Inflammatory macrophage treated with lipopolysaccharide for 1 hour (primary cell): ENCODE measurements at places on chromosomes 5 and 9.

GRCh38 chr9:5310851-5311250 lies 6.3 kb upstream of the RLN2 start:
- DNase-seq, result no peak

DNA sequence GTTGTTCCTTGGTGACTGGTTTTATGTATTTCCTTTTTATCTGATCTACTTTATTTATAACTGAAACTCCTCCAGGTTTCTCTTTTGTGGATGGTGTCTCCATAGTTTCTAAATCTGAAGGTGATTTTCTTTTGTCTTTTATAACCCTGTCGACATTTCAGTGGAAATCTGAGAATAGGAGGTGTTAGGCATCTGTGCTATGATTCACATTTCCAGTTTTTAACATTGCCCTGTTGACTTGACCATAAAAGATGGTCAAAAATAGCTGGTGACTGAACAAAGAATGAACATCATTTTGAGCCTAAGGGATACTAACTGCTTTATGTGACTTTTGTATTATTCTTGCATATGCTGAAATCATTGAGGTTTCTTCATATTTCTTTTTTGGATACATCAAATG lies 190.5 kb downstream of the PCSK1 start:
- no peak for DNase-seq

DNA sequence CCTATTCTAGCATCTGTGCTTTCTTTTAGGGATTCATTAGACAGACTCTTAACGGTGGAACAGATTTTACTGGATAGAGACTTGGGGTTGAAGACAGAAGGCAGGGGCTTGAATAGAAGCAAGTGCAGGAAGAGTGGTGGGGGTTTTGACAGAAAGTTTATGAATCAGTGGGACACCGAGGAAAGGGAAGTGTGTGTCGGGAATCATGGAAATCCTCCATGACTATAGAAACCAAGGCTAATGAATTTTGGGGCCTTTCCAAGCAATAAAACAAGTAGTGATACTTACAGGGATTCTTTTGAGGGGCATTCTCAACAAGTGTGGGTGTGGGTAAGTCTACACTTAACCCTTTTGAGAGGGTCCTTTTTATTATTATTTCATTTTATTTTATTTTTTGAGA lies 12.8 kb downstream of the BASP1 start:
- peak; percentile 55 for DNase-seq

GRCh38 chr5:38601863-38602298 lies 45.4 kb upstream of the LIFR start:
- no peak for DNase-seq

DNA sequence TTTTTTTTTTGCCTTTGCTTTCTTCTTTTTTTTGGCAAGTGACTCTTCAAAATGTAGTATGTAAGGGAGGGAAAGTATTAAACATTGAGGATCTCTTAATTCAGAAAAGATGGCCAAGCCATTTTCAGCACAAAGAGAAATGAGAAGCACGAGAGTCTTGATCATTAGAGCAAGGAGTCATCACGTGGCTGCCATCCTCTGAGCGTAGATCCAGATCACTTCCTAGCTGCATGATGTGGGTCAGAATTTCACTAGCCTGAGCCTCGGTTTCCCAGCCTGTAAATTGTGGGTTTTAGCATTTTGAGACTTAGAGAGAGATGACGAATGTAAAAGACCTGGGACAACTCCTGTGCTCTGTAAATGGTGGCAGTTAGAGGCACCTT lies 312.9 kb downstream of the ARHGEF28 start:
- no peak for DNase-seq

GRCh38 chr5:179130101-179130681 lies 70.0 kb downstream of the ZNF354C start:
- DNase-seq, result no peak

DNA sequence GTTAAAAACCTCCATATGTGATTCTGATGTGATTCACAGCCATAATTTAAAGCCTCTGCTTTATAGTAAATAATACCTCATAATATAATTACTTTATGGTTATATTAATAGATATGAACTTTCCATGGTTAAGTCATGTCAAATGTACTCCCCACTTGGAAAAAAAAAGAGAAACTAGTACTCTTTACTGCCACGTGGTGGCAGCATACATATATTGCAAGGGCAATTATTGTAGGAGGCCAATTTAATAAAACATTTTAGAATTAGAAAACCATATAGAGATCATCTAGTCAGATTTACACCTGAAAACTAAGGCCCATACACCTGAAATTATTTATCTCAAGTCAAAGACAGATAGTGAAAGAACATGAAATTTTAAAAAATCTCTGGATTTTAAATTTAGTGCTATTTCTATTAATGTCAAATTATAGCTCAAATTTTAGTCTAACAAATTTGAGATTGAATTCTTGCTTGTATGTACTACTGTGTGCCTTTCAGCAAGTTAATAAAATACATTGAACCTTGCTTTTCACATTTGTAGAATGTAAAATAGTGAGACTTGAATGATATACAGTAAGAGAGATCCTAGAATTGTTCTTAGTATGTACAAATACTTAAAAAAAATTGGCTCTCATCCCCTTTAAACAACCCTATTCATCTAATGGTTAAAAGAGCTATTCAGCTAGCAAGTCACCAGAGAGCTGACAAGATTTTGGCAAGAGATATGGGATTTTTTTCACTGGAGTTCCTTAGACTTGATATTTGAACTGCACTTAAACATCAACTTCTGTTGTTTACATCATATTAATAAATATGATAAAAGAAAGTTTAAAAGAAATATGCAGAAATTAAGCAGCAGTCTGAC lies 603.8 kb downstream of the TLE4 start:
- DNase-seq, result peak; percentile 13

- no peak for DNase-seq
Measured at GRCh38 chr9:121437891-121438290, 61.8 kb downstream of the GGTA1 start.

GRCh38 chr5:55763746-55764420 lies 26.0 kb downstream of the DDX4 start:
- no peak for DNase-seq

DNA sequence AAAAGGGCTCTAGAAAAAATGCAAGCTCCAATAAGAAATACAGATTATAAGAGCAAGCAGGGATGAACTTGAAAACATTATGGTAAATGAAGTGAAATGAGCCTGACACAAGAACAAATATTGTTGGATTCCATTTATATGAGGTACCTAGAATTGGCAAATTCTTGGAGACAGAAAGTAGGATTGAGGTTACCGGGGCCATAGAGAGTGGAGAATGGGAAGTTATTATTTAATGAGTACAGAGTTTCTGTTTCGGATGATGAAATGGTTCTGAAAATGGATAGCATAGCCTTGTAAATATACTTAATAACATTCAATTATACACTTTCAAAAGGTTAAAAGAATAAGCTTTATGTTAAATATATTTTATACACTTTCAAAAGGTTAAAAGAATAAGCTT lies 75.6 kb upstream of the SLC12A2 start:
- DNase-seq, result no peak

GRCh38 chr9:93243112-93243511 lies 59.2 kb downstream of the WNK2 start:
- DNase-seq, result no peak

DNA sequence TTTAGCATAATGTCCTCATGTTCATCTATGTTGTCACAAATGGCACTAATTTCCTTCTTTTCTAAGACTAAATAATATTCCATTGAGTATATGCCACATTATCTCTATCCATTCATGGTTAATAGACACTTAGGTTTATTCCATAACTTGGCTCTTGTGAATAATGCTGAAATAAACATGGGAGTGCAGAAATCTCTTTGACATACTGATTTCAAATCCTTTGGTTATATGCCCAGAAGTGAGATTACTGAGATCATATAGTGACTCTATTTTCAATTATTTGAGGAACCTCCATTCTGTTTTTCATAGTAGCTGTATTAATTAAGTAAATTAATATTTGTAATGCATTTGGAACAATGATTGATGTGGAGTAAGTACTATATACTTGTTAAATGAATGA lies 13.0 kb downstream of the SMIM3 start:
- no peak for DNase-seq

DNA sequence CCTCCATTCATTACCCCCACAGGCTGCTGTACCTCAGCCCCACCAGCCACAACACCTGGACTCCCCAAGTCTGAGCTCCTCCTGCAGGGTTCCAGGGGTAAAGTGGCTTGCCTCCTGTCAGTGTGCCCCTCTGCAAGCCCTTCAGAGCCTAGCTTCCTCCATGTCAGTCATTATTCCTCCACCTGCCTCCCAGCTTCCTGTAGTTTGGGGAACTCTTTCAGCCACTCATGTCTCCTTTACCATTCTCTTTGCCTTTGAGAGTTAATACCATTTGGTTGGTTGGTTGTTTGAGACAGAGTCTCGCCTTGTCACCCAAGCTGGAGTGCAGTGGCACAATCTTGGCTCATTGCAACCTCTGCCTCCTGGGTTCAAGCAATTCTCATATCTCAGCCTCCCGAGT lies 36.2 kb downstream of the IRF1 start:
- no peak for DNase-seq

GRCh38 chr9:130770679-130771442 lies 64.2 kb upstream of the ABL1 start:
- peak; percentile 23 for DNase-seq

GRCh38 chr5:180699042-180699441 lies 40.8 kb downstream of the OR2Y1 start:
- DNase-seq, result no peak

DNA sequence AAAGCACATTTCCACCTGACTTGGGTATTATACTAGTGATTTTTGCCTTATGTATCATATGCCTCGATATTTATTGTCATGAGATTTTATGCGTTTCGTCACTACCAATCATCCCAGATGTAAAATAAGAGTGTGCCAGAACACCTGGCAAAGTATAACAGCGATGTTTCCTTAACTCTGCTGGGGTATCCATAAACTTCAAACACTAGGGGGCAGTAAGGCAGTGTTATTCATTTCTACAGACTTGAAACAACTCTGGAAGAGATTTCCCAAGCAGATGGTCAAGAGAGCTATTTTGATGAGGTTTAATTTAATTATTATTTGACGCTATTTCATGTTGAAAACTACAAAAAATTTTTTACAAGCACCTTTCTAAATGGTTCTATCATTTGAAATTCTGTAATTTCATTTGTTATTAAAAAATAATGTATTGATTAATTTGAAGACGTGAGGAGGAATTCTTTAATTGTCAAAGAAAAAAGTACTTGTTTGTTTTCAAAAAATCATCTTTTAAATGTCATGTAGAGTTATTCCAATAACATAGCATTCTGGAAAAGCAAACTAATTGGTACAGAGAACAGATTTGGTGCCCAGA lies 388.5 kb upstream of the CTNND2 start:
- DNase-seq, result peak; percentile 47

- DNase-seq, result no peak
Measured at GRCh38 chr9:93422977-93423616, 28.4 kb upstream of the FAM120A start.

DNA sequence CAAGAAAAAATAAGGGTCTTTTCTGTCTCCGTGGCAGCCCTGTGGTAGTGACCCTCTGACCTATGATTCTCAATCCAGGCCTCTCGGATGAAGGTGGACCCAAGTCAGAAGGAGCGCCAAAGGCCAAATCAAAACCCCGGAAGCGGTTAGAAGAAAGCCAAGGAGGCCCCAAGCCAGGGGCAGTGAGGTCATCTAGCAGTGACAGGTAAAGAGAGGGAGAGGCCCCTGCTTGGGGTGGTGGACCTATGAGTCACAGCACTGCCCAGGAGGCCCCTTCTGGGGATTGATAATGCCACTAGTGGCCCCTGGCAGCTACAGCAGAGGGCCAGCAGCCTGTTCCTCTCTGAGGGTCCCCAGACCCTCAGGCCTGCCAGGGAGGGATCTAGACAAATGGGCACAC lies 6.4 kb upstream of the SLC2A8 start:
- no peak for DNase-seq

GRCh38 chr5:1777281-1778137 lies 22.1 kb downstream of the MRPL36 start:
- DNase-seq, result no peak

GRCh38 chr5:3452622-3453021 lies 143.0 kb upstream of the IRX1 start:
- no peak for DNase-seq

GRCh38 chr5:82603033-82603987 lies 325.2 kb upstream of the RPS23 start:
- DNase-seq, result no peak

GRCh38 chr5:96794757-96795156 lies 13.0 kb downstream of the ERAP1 start:
- no peak for DNase-seq

DNA sequence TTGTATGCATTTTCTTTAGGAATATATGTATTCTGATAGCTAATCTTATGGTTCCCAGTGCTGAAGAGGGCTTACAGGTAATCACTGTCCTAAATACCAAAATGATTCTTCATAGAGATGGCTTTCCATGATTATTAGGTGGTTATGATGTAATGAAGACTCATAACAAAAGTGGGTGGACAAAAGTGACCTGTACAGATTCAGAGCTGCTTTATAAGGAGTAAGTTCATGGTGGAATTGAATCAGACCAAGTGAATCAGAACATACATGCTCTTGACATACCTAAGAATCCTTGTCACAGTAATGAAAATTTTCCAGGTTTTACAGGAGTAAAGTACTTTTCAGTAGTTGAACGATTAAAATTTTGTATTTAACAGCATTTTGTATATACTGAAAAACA lies 105.6 kb downstream of the NIPBL start:
- no peak for DNase-seq

DNA sequence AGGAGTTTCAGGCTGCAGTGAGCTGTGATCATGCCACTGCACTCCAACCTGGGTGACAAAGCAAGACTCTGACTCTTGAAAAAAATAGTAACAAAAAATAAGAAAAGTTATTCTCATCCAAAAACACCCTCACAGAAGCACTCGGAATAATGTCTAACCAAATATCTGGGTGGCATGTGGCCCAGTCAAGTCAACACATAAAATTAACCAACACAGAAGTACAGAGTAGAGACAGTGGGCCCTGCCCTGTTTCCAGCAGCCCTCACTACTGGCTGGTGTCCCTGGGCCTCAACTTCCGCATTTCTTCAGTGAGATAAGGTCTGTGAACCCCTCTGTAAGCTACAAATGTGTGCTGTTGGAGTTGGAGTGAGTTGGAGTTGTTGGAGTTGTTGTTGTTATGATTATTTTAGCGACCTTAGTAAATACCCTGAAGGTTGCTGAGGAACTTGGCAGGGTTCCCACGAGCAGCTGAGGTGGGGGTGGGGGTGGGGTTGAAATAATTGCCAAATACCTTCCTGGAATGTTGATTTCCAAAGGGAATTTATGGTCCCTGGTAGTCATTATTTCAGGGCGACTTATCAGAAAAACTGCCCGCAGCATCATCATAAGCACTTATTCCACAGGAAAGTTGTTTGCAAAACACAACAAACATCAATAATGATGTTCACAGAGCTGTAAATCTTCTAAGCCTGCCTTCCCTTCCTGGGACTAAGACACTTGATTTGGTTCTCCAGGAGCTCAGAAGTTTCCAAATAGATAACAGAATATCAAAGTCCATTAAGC lies 30.2 kb downstream of the C5orf15 start:
- DNase-seq, result no peak
